ENCODE measurements at places on chromosomes 6 and 20.
A peak's percentile ranks its signal among the peaks of the same experiment; 100 is the strongest.

DNA sequence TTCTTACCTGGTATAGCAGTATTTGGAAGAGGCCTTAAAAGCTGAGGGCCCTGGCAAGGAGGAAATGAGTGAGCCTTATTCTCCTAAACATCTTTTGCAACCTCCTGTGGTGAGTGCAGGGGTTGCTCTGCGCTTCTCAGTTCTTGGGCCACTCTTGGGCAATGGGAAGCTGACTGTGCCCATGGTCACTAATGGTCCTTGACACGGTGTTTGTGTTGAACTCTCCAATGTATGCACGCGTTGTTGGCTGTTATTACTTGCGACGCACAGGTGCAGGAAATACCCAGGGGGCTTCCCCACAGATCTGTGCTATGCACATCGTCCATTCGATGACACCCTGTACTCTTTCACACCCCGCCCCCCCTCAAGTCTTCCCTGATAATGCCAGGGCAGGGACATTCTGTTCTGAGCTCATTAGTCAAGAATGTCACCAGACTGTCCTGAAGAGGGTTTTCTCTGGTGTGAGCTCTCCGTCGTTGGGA is 79.7 kb downstream of the EDN1 start:
- no peak for DNase-seq

DNA sequence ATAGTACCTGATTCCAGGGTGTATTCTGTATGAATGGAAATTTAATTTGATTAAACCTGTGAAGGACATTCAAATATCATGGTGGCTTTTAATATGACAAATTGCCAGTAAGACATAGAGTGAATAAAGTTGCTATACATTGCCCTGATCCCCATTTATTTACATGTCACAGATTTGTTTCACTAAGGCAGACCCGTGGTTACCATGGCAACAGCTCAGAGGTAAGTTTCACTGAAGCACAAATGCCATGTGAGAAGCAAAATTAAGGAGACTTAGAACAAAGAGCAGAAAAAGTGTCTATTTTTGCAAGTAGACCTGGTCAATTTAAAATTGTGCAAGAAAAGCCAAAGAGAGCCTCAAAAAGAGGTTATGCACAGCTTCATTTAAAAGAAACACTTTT is 63.7 kb downstream of the PXDC1 start:
- DNase-seq: peak; percentile 5

GRCh38 chr6:169296170-169296569 is 42.5 kb upstream of the THBS2 start:
- DNase-seq: no peak

- no peak for DNase-seq
Measured at GRCh38 chr20:58042591-58042990, 185.9 kb downstream of the ANKRD60 start.

GRCh38 chr20:8304124-8304816 is 172.2 kb downstream of the PLCB1 start:
- DNase-seq: peak; percentile 63

GRCh38 chr20:23349338-23350195 is 1.0 kb upstream of the NXT1 start:
- DNase-seq: peak; percentile 86
